ENCODE measurements at places on chromosomes 6 and 20.

DNA sequence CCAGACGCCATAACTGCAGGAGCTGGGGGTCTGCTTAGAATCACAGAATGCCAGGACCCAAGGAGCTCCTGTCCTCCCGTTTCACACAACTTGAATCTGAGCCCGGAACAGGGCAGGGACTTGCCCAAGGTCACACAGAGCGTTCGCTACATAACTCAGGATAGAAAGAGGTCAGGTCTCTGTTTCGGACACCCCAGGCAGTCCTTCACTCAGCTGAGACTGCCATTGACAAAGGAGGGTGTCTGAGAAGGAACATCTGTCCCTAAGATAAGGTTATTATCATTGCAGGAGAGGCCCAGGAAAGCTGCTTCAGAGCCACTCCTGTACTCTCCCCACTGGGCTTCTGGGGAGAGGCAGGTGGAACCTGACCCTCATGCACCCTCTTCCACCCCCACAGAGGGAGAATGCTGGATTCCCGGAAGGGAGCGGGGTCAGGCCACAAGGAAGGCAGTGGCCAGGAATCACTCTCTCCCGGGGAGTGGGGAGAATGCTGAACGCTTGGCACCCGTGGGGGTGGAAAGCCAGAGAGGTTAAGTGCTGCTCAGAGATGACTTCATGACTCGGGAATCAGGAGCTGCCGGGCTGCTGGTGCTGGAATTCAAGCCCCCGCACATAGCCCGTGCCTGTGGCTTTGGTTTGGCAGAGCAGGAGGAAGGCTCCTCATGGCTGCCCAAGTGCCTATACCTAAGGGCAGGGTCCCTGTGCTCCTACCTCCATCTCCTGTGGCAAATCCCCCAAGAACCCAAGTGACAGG is 10.7 kb downstream of the SDC4 start:
- DNase-seq, result no peak

DNA sequence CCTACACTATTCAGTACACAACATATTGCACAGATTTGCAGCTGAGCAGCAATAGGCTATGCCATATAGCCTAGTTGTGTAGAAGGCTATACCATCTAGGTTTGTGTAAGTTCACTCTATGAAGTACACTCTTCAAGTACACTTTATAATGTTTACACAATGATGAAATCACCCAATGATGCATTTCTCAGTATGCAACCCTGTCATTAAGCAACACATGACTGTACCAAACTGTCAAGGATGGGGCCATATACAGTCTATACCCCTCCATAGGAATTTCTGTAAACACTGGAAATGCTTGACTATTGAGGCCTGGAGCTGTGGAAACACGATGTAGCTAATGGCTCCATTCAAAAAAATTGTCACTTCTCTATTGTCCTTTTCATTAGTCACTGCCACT is 535.4 kb downstream of the EPM2A start:
- DNase-seq, result no peak

GRCh38 chr20:48661575-48662455 is 166.0 kb downstream of the PREX1 start:
- DNase-seq, result no peak

GRCh38 chr6:131980791-131981623 is 29.8 kb upstream of the CCN2 start:
- no peak for DNase-seq

GRCh38 chr6:133969285-133969920 is 16.4 kb downstream of the TBPL1 start:
- no peak for DNase-seq

GRCh38 chr6:36724514-36725390 is 27.1 kb downstream of the RAB44 start:
- DNase-seq, result peak; percentile 6

DNA sequence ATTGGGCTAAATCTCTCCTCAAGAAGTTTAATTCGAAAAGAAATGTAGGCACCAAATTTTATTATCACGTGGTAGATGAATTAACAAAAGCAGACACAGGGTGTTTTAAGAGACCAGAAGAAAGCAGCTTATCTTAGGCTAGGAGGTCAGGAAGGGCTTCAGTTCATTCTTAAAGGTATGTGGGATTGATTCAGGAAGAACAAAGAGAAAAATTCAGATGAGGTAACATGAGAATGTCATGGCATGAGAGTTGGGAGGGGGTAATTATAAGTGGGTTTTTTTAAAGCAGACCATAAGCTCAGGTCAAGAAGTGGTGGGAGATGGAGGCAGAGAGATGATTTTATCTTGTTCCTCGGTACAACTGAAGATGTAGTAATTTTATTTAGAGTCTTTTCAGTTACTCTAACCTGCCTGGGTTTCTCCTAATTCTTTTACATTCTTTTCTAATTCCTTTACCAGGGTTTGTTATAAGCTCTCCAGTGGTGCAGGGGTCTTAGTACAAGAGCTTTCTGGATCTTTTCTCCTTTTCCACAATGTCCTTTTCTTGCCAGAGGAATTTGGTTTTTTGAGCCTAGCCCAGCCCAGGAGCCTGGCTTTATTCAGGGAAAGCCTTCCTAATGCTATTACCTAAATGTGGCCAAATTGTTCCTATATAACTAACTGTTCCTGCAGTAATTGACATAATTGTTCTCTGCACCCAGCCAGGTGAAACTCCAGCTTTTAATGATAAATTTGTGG is 474.1 kb upstream of the BTBD3 start:
- no peak for DNase-seq

DNA sequence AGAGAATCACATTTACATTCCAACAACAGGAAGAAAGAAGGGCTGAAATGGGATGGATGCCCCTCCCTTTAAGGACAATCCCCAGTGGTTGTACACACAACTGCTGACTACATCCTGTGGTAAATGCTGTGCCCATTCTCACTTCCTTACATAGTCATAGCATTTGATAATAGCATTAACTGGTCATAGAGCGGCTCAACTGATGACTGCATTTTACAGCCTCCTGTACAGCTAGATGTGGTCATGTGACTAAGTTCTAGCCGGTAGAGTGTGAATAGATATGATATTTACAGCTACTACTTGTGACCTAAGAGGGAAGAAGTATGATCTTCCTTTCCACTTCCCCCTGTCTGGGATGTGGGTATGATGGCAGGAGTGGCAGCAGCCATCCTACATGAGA is 24.7 kb downstream of the KCNK17 start:
- DNase-seq, result no peak

DNA sequence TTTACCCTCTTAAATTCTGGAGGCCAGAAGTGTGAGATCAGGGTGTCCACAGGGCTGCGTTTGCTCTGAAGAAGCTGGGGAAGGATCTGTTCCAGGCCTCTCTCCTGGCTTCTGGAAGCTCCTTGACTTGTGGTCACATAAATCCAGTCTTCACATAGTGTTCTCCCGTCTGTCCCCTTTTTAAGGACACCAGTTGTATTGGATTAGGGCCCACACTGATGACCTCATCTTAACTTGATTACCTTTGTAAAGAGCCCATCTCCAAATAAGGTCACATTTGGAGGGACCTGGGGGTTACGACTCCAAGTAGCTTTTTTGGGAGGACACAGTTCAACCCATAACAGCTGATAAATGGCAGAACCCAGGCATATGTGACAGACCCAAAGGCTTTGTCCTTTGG is 20.0 kb upstream of the WFDC2 start:
- no peak for DNase-seq

DNA sequence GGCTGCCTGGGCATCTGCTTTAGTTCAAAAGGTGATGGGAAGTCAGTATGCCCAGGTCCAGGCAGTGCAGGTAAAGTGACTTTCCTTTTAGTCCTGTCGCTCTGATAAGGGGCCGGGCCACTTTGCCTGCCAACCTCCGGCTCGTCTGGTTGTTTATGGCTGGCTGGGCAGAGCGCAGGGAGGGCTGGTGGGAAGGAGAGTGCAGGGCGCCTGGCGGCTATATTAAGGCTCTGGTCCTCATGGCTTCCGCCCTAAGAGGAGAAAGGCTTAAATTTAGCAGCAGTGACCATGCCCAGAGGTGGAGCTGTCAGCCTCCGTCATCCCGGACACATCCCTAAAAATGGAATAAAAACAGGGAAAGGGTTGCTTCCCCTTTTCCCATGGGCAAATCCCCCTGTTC is 14.6 kb downstream of the GATA5 start:
- DNase-seq, result no peak

DNA sequence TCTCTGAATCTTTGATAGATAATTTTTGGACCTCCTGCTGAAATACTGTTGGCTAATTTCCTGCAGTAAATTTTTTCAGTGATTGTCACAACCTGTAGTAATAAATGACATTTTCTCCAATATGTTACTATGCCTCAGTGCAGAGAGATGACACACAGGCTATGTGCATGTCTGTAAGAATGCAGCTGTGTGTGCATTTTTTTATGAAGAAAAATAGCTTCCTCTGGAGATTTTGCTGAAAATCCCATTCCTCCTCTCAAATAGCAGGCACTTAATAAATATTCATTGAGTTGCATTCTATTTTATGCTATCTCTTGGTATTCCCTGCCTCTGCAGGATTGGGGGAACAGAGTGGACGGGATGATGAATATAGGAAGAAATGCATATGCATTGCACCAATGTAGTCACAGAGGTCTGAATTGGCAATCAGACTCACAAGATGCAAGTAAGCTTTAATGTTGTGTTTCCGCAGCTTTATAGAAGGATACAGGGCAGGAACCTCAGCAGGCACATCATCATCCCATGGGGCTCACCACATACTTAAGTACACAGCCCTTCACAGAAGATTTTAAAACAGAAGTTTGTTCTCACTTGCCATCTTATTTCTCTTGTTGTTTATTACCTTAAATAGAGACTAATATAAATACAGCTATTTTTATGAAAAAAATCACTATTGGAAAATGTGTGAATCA is 474.7 kb downstream of the EPM2A start:
- no peak for DNase-seq

- DNase-seq, result no peak
Measured at GRCh38 chr6:13372076-13372475, 43.7 kb upstream of the TBC1D7 start.

DNA sequence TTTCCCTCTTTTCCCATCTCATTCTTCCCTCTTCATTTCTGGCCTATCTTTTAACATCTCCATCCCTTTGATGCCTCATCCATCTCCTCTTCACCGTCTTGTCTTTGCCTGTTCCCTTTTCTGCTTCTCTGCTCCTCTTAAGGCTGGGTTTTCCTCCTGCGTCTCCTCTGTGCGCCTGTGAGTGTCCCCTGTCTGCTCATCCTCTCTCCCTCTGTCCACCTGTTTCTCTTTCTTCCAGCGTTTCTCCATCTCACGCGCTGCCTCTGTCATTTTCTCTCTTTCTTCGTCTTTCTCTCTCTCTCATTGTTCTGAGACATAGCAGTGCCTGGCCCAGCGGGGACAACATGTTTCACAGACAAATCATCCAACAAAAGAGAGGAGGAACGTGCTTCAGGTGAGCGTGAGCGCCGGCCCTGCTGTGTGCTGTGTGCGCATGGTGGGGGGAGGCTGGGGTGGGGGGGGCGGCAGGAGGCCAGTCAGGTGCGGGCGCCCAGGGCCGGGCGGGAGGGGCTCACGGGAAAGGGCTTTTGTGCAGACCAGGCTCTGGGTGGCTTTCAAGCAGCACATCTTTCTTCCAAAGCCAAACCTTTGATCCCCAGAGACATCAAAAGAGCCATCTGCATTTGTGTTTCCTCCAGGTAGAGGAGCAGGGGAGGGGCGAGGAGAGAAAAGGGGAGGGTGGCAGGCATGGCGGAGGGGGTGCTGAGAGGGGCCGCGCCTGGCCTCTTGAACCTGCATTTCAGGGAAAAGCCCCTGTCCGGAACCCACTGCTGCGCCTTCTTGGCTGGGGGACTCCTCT is 121.3 kb downstream of the VEGFA start:
- no peak for DNase-seq

DNA sequence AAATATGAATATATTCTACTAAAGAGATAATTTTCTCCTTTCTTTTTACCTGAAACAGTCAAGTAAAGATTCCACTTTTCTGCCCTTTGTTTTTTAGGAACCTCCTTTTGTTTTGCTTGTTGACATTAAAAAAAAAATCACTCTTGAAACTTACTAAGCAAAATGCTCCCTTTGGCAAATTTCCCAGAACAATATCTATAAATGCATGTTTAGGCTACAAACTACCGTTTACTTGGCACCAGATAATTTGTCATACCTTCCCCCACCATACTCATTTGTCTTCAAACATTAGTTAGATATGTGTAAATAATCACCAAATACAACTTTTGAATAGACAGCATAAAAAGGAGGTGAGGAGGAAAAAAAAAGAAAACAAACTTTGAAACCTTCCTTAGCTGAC is 604.7 kb downstream of the RFPL4B start:
- no peak for DNase-seq

- DNase-seq, result no peak
Measured at GRCh38 chr6:115908906-115909559, 151.7 kb downstream of the FRK start.

DNA sequence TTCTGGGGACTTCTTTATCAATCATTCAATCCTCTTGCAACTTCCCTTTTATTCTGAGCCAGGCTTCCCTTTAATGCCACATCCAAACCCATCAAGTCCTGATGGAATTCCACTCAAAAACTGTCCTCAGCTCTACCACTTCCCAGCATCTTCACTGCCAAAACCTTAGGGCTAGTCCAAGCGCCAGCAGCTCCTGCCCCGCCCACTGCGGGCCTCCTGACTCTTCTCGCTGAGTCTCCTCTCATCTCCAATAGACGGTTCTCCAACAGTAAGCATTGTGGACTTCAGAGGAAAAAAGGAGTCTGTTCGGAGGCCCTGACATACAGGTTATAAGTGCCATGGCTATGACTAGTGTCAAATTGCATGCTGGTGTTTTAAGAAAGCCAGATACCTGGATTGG is 38.7 kb upstream of the CNKSR3 start:
- no peak for DNase-seq

DNA sequence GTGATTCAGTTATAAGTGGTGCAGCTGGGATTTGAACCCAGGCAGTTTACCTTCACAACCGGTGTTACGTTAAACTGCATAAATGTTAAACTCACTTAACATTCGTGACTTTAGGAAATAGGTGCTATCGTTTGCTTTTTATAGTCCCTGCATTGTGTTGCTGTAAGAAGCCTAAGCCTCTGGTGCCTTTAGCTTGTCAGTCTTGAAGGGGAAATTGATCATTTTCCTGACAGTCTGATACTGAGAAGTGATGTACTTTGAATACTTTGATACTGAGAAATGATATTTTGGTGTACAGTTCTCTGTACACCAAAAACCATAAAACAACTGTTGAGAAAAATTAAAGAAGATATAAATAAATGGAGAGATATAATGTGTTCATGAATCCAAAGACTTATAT is 52.5 kb upstream of the NEDD9 start:
- DNase-seq, result no peak

- no peak for DNase-seq
Measured at GRCh38 chr20:15603978-15604805, 969.1 kb downstream of the KIF16B start.

DNA sequence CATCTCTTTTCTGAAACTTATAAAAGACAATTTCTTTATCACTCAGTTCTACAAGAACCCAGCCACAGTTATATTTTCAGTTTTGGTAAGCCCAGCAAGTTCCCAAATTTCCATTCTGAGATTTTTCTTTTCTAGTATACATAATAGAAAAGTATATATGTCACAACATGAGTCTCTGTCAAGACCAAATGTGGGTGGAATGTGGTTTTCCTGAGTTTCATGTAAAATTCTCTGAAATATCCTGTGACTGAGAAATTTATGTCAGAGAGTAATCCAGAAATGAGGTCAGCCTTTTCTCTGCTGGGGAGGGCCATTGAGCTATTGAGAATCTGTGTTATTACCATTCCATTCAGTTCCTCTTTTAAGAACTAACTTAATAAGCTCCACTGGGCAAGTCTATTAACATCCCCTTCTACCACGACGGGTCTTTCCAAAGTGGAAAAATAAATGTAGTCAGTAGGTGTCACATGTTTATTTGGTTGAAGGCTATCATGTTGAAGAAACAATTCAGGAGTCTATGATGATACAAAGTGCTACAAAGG is 100.7 kb upstream of the HMGN3 start:
- no peak for DNase-seq

- no peak for DNase-seq
Measured at GRCh38 chr20:61253640-61254511, 1.8 kb downstream of the CDH4 start.

All from immature natural killer cell (primary cell).